Left lung (tissue), 14 donors: ENCODE measurements at places on chromosomes 2 and 18. TPM values are rescaled to one million over a fixed set of nuclear protein-coding genes. Genes with fewer than 3 reads are reported as not detected.

DNA sequence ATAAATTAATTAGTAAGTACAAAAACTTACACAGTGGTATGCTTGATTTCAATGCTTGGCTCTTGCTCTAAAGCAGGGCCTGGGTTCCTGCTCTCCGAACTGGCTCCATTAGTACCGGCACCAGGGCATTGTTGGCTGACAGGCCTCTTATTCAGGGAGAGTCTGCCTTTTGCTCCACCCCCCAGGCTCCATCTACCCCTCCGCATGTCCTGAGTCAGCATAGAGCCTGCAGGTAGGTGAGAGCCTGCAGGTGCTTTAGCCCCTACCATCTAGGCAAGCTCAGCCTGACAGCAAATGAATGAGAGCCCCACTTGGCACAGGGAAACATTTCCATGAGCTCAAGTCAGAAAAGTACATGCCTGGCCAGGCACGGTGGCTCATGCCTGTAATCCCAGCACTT lies 35.1 kb upstream of the EFHD1 start:
- no peak for DNase-seq

DNA sequence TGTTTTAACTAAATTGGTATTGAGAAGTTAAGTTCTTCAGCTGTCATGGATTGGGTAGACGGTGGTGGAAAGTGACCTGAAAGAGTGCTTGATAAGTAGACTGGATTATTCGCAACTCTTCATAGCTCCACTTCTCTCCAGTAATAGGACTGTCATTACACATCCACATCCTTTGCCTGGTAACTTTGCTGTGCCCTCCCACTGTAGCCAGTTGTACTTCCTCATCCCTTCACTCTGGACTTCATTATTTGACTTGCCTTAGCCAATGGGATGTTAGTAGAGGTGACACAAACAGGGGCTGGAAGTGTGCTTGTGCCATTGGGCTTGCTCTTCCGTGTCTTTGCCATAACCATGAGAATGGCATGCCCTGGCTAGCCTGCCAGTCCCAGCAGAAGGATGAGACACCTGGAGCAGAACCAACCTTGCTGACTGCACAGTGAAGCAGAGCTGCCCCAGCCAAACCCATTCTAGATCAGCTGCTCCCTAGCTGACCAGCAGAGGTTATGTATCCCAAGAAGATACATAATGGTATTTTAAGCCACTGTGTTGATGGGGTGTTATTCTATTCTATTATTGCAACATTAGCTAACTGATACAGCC lies 16.9 kb downstream of the QPCT start:
- DNase-seq = no peak

DNA sequence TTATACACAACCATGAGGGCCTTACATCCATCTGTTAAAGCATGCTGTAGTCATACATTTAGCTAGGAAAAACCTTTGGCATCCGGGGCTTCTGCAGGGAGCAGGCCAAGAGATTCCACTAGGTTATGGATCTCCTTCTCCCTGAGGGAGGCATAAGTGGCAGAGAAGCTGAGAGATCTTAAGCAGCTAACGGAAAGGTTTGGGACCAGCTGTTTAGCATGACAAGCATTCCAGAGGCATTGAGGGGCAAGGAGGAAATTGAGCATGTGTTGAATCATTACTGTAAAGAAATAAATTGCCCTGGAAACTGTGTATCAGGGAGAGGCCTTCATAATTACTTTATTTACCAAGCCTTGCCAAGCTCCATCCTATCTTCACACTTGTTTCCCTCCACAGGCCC lies 643.1 kb downstream of the CNTNAP5 start:
- no peak for DNase-seq

DNA sequence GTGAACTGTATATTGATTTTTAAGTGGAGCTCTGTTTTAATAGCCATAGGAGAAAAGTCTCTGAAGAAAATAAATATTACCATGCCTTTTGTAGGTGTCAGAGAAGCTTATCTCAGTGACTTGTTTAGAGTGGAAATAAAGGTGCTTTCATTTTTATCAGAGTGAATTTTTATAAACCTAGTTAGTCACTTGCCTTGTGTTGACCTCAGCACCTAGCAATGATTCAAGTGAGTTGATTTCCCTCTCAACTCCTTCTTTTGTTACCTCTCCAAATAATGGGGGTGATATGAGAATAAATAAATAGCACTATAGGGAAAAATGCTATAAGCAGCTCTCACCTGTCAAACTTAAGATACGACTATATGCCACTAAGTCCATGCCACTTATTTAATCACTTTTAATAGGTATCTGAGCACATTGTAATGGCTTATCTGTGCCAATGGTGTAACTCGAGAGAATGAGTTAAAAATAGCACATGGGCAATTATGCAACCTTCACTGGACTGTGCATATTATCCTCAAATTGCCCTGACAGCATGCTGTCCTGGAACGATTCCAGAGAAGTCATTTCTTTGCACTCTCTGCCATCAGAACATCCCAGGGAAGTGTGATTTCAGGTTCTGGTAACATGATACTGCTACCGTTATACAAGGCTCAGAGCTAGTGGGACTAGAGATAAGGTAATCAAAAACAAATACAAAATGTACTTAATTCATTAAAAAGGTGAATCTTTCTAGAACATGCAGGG lies 290.8 kb downstream of the CCDC85A start:
- DNase-seq = no peak

GRCh38 chr2:74444498-74445318 lies 3.0 kb upstream of the RTKN start:
- no peak for DNase-seq

DNA sequence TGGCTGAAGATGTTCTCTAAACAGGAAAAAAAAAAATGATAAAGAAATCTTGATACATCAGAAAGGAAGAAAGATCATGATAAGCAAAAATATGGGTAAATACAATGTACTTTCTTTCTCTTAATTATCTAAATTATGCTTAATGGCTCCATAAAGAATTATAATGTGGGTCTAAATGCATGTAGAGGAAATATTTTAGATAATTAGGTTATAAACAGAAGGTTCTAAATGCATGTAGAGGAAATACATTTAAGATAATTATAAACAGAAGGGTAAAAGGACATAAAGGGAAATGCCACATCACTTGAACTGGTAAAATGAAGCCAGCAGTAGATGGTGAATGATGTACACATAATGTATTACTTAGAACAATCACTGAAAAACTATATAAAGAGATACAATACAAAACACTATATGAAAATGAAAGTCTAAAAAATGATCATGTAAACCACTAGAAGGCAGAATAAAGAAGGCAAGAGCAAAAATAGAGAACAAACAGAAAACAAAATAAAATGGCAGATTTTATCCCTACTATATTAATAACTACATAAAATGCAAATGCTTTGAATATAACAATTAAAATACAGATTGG lies 308.4 kb upstream of the CDH2 start:
- no peak for DNase-seq

DNA sequence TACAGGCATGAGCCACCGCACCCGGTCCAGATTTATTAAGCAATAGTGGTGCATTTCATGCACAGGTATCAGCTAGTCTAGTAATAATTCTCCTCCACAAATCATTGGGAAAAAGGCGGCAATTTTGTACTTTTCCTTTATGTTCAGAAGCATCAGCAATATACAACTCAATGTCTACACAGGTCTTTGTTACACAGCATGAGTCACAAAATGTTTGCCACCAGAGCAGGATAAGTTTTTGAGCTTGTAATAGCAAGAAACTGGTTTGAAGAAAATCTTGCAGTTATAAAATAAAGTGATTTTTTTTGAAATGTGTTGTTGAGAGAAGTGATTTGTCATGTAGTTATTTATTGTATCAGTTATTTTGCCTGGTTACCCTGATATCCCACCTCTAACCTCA lies 4.8 kb upstream of the ITPRIPL1 start:
- DNase-seq = no peak

- DNase-seq = no peak
These were observed 115.2 kb upstream of the ARL5A start for GRCh38 chr2:151943461-151943860.

GRCh38 chr2:120761911-120762310 lies 26.2 kb downstream of the GLI2 start:
- DNase-seq = no peak

The RIT2 gene
- total RNA-seq = not detected

The ASNSD1 gene
- 34.1 TPM for total RNA-seq

The CLEC4F gene
- 0.20 TPM for total RNA-seq

The COL3A1 gene
- 1,354 TPM for total RNA-seq

The ASPRV1 gene
- 0.73 TPM for total RNA-seq

The SERPINB2 gene
- total RNA-seq = 1.1 TPM
